ENCODE measurements at places on chromosomes 5 and 9.
A peak's percentile ranks its signal among the peaks of the same experiment; 100 is the strongest.

GRCh38 chr5:180114304-180115003, 42.9 kb upstream of the RNF130 start:
- no peak for DNase-seq

GRCh38 chr5:67149057-67149950, 47.3 kb downstream of the CD180 start:
- DNase-seq: no peak

- no peak for DNase-seq
These were observed 141.8 kb downstream of the FAM174A start for GRCh38 chr5:100676817-100677631.

DNA sequence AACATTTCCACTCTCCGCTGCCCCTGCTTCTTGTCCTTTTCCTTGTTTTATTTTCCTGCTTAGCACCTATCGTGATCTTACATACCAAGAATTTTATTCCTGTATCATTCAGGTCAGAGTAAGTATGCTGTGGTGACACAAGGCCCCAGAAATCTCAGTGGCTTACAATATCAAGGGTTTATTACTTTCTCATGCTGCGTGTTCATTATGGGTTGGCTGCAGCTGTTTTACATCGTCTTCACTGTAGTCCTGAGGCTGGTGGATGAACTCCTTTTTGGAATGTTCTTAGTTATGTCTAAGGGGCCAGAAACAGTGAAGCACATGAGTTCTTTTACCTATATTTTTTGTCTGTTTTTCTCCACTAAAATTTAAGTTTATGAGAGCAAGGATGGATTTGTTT, 51.2 kb downstream of the FCHO2 start:
- no peak for DNase-seq

GRCh38 chr5:56434986-56435385, 201.9 kb upstream of the ANKRD55 start:
- DNase-seq: no peak

- no peak for DNase-seq
These were observed 437.4 kb downstream of the TLE4 start for GRCh38 chr9:80009204-80009603.

- no peak for DNase-seq
These were observed 56.7 kb downstream of the MAPKAP1 start for GRCh38 chr9:125650271-125650737.

DNA sequence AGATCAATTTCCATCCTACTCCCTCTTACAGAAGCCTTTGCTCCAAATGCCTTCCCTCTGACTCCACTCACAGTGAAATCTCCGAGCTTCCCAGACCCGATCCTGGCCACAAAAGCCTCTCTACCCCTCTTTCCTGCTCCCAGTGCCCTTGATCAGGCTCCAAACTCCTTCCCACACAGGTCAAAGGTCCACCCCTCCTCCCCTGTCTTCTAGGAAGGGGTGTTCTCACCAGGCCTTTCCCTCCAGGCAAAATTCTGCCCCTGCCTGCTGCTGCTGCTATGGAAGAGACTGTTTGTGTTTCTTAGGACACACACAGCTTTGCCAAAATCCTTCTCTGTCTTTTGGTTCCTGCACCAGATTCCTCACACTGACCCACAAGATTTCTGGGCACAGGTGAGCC, 85.8 kb upstream of the ALDH1A1 start:
- DNase-seq: peak; percentile 68

DNA sequence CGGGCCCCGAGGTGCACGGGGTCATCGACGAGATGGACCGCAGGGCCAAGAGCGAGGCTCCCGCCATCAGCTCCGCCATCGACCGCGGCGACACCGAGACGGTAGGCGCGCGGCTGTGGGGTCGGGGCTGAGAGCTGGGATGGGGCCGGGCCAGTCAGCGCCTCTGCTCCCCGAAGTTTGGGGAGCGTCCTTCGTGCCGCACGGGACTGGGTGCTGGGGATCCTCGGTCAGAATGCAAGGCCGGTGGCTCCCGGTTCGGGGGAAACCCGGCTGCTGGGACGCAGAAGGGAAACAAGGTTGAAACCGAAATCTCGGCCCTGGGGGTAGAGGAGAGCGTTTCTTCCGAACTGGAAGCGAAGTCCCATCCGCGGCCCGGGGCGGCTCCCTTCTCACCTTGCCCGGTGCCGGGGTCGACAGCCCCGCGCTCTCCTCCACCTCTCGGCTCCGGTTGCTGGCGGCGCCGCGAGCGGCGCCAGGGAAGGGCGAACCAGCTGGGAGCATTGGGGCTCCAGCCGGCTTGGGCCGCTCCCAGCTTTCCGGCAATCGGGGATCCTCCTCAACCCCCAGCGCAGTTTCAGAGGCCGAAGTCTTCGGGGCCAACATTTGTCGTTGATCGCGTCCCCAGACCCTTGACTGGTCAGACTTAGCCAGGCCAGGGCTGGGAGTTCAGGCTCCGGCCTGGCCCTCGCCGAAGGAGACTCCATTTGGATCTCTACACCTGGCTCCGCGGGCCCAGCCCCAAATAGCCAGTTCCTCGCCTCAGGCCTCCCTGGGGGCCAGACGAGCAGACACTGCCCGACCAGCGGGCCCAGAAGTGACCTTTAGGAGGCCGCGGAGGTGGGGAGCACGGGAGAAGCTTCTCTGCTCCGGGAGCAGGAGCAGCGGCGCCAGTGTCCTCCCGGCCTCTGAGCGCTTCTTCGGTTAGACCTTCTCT, 1.1 kb downstream of the LHX2 start:
- DNase-seq: no peak

- DNase-seq: no peak
These were observed 110.9 kb downstream of the GRIA1 start for GRCh38 chr5:153601377-153601776.
